ENCODE measurements at places on chromosomes 4 and X. TPM values are rescaled to one million over a fixed set of nuclear protein-coding genes. Genes with fewer than 3 reads are reported as not detected.

The AREG gene
- not detected for polyA plus RNA-seq

The ADAM29 gene
- not detected for polyA plus RNA-seq

The RHOXF2 gene
- not detected for polyA plus RNA-seq

The PPP1R3F gene
- 16.5 TPM for polyA plus RNA-seq

The ZNF711 gene
- polyA plus RNA-seq: 10.1 TPM

The ZFP92 gene
- polyA plus RNA-seq: 0.73 TPM

The IL13RA2 gene
- not detected for polyA plus RNA-seq

The OTOP1 gene
- polyA plus RNA-seq: not detected

The CT45A3 gene
- 0.42 TPM for polyA plus RNA-seq

The GDPD2 gene
- polyA plus RNA-seq: 2.1 TPM

The BGN gene
- polyA plus RNA-seq: 149 TPM

The MORF4L2 gene
- polyA plus RNA-seq: 374 TPM

The P2RY8 gene
- polyA plus RNA-seq: 0.34 TPM

The CT83 gene
- polyA plus RNA-seq: not detected

The MAGEA2 gene
- 2.4 TPM for polyA plus RNA-seq

The TMPRSS11F gene
- polyA plus RNA-seq: not detected

The SSX2B gene
- polyA plus RNA-seq: not detected

The GABRB1 gene
- polyA plus RNA-seq: 0.85 TPM

The LAGE3 gene
- 63.1 TPM for polyA plus RNA-seq

The SLC6A14 gene
- not detected for polyA plus RNA-seq

The HSFX2 gene
- polyA plus RNA-seq: 1.9 TPM

The PRDM5 gene
- 0.48 TPM for polyA plus RNA-seq

The ARMCX1 gene
- 31.2 TPM for polyA plus RNA-seq

The SMIM10 gene
- 2.1 TPM for polyA plus RNA-seq

The DIAPH2 gene
- 0.88 TPM for polyA plus RNA-seq

The C4orf54 gene
- 0.19 TPM for polyA plus RNA-seq

The OPHN1 gene
- 6.8 TPM for polyA plus RNA-seq

The SLC10A3 gene
- 12.1 TPM for polyA plus RNA-seq
